ENCODE measurements at places on chromosomes 2 and 18.

DNA sequence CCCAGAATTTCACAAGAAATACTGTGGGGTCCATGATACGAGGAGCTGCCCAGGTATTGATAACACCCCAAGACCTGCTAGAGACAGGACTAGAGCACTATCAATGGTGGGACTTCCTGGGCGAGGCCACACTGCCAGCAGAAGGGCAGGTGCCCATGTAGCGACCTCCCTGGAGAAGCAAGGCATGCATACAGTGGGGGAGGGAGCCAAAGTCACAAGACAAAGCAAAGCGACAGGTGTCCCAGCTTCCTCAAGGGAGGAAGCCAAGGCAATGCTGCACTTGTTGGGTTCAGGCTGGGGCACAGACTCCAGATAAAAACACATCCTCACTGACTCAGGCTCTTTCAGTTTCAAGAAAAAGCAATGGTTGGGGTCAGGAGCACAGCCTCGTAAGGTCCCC, 7.5 kb downstream of the CD207 start:
- DNase-seq = no peak

GRCh38 chr2:30784682-30785081, 22.6 kb downstream of the CAPN13 start:
- DNase-seq = no peak

DNA sequence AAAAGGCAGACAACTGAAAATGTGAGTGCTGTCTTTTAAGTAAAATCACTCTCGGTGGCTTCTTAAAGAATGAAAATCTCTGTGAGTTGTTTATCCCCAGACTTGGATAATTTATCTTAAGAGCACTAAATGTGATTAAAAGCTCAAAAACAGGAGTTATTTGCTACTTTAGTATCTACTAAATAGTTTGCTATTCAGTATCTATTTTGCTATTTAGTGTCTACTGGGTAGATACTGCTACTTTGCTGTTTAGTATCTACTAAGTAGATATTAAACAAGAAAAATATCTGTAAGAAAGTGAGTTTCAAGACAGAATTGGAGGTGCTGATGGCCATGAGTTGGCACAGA, 1.4 kb upstream of the KCNG3 start:
- DNase-seq = no peak

GRCh38 chr2:54092940-54093339, 22.5 kb upstream of the ACYP2 start:
- no peak for DNase-seq

GRCh38 chr18:38563396-38563980, 997.9 kb upstream of the CELF4 start:
- DNase-seq = no peak

DNA sequence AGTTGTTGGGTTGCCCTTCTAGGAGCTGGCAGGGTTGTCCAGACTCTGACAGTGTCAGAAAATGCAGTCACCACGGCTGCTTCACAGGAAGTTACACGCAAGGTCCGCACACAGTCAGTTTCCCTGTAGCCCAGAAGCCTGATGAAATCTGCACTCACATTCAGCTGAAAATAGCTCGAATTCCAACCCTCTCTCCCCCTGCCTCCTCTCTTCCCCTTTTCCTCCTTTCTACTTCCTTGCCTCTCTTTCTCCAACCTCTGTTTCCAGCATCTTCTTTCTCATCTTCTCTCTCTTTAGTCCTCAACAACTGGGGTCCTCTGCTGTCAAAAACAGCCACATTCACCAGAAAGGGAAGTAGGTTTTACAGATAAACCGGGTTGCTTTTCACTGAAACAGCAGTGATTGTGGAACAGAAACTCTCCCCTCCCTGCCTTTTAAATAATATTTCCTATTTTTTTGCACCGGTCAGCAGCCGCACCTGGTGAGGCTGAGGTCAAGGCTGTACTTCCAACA, 69.3 kb downstream of the BCL11A start:
- DNase-seq = no peak

- no peak for DNase-seq
Observed at GRCh38 chr2:176755537-176756135, 457.0 kb upstream of the HNRNPA3 start.

DNA sequence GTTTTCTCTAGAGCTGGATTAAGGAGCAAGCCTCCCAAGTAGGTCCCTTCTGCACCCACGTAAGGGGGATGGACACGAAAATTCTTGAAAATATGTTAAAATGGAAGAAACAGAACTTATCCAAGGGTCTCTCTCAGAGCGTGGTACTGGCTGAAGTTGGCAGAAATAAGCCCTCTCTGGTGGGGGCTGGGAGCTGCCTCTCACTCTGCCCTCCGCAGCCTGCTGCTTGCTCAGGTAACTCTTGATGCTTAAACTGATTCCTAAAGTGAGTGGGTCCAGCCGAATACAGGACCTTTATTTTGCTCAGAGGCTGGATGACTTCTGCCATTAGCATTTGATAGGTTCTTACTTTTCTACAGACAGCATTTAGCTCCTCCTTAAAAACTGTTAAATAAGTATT, 78.1 kb downstream of the SPHKAP start:
- DNase-seq = no peak

DNA sequence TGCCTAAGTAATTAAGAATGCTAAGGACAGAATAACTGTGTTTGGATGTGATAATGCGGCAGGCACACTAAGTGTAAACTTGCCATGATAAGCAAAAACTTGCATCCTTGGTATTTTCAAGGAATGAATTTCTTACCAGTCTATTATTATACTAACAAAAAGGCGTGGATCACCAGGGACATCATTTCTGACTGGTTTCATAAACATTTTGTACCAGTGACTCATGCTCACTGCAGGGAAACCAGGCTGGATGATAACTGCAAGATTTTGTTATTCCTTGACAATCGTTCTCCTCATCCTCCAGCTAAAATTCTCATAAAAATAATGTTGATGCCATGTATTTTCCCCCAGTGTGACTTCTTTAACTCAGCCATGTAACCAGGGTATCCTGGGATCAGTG, 289.5 kb downstream of the CDCA7 start:
- DNase-seq = no peak

Data from stimulated activated naive CD8-positive, alpha-beta T cell treated with anti-CD3 and anti-CD28 coated beads, Interleukin-15, Interleukin-2, amounts not matched to agents 100 U/mL and 50 U/mL, for 24 hours (primary cell).